ENCODE measurements at places on chromosomes 12 and 14.

- DNase-seq = no peak
Measured at GRCh38 chr12:80162177-80162576, 62.8 kb downstream of the OTOGL start.

GRCh38 chr12:29431513-29431912 is 50.5 kb upstream of the ERGIC2 start:
- no peak for DNase-seq

- peak; percentile 24 for DNase-seq
Measured at GRCh38 chr14:68669111-68669511, 123.8 kb downstream of the ZFP36L1 start.

GRCh38 chr14:103546652-103547454 is 15.6 kb downstream of the BAG5 start:
- peak; percentile 76 for DNase-seq

DNA sequence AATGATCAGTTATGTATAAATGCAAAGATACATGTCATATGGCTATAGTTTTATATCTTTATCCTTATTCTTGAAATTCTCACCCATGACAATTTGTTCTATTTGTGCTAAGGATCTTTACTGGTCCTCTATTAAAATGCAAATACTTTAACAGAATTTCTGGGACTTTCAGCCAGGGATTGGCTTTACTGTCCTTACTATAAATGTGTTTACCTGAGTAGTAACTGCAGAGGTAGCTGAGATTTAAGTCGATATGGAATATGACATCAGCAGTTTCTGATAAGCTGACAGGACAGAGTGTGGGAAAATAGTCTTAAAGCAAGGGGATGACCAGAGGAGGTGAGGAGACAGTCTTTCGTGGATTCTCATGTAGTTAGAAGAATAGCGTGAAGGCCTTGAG is 206.4 kb downstream of the DIO2 start:
- no peak for DNase-seq

DNA sequence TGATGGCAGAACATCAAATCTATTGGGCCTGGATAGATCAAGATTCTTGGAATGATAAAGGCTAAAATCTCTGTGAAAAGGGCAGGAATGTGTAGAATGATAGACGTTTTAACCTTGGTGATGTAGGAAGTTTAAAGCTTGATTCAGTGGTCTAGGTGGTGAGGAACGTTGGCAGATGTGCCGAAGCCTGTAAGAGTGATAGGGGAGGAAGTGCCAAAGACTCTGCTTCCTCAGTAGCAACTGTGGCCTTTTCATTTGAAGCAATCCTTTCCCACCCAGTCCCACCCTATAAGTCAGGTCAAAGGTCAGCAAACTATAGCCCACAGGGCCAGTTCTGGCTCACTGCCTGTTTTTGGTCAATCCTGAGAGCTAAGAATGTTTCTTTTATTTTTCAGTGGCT is 62.2 kb downstream of the MBIP start:
- no peak for DNase-seq

DNA sequence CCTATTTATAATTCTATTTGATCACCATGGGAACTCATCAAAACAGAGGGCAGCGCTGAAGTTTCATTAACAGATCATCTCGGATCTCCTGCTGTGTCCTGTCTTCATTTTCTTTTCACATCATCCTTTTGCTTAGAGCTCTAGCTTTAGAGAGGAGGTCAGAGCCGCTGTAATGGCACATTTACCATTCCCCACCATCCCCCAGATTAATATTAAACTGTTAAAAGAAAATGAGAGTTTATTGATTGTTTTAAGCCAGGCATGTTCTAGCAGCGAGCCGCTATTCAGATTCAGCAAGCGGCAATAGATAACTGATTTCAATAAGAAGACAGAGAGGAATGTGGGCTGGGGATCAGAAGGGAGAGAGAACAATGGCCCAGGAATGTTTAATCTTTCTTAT is 308.8 kb downstream of the EGLN3 start:
- no peak for DNase-seq

DNA sequence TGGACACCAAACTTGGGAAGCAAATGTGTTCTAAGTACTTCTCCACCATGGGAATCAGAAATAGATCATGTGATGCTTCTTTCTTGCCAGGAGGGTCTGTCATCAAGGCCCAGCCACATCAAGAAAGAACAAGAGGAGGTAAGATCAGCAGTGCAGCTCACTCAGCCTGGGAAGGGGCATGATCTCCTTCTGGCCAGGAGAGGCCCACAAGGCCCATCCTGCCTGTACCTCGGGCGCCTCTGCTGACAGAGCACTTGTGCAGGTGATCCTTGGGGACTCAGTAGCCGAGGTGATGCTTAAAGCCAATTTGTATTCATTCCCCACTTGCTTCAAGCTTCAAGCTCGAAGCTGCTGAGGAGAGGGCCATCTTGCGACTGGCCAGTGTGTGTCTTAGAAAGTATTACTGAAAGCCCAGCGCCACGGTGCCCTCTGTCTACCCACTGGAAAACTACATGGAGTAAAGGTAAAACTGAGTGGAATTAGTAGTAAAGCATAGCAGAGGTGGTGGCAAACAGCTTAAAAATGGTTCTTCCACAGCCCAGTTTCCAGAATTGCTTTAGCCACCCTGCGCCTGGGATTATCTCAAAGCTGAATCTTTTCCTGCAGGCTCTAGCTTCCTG is 26.2 kb downstream of the RTRAF start:
- no peak for DNase-seq

- DNase-seq = no peak
Measured at GRCh38 chr12:69497308-69498026, 27.3 kb downstream of the FRS2 start.

DNA sequence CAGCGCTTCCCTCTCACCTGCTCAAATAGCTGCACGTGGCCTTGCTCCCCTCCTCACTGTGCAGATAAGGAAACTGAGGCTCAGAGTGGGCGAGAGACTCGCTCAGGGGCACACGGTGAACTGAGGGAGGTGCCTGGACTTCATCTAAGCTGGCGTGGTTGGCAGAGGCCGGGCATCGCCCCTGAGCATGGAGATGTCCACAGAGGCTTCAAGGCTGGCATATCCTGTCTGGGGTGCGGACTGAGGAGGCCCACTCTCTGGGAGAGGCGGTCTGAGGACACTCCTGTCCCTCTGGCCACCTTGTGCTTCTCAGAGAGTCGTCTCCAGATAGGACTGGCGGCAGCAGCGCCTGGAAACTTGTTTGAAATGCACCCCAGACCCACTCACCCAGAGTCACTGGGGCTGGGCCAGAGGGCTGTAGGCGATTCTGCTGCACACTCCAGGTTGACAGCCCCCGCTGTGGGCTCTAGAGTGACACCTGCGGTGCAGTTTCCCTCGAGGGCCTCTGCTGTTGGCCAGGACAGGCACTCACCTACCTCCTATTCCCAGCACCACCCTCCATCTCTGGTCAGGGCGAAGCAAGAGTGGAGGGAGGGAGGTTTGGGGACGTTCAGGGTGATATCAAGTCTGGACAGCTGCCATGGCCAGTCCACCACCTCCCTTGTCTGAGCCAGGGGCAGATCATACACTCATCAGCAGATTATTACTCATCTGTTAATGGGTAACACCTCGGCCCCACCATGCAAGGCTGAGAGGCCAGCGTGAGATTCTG is 11.2 kb upstream of the LBHD2 start:
- DNase-seq = no peak

GRCh38 chr12:25102402-25102801 is 92.6 kb downstream of the DNAI7 start:
- no peak for DNase-seq

DNA sequence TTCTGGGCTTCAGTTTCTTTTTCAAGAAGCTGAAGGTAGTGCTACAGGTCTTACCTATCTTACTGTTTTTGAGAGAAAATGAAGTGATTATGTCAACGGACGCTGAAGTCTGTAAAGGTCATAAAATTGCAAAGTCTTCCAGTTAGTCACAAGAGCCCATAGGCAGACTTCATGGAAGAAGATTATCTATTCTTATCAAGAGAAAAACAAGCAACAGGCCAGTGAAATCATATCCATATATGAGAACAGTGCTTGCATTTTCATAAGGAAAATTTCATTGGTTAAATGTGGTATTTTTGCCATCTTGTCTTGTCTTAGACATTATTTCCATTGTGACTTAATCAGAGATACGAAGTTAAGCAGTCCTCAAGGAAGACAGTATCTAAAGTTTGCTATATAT is 412.7 kb upstream of the SEL1L start:
- DNase-seq = no peak

DNA sequence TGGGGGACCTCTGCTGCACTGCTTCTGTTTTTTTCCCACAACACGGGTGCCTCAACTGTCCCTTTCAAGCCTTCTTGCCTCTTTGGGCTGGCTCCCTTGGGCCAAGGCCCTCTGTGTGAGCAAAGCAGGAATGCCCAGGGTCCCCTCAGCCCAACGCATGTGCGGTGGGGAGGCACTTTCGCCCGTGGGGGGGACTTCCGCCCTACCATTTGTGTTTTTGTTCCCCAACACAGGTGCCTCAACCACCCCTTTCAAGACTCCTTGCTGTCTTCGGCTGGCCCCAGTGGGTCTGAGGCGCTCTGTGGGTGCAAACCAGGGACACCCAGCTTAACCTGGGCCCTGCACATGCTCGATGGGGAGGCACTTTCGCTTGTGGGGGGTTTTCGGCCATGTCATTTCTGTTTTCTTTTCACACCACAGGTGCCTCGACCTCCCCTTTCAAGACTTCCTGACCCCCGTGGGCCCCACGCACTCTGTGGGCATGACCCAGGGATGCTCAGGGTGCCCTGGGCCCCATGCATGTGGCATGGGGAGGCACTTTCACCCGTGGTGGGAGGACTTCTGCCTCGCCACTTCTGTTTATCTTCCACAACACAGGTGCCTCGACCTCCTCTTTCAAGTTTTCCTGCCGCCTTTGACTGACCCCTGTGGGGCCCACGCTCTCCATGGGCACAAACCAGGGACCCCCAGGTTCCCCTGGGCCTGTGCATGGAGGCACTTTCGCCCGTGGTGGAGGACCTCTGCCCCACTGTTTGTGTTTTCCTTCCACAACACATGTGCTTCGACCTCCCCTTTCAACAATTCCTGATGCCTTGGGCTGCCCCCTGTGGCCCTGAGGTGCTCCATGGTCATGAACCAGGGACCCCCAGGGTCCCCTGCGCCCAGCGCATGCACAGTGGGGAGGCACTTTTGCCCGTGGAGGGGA is 365.7 kb downstream of the ALG10 start:
- DNase-seq = no peak

GRCh38 chr14:65168840-65169239 is 66.5 kb upstream of the MAX start:
- DNase-seq = no peak

DNA sequence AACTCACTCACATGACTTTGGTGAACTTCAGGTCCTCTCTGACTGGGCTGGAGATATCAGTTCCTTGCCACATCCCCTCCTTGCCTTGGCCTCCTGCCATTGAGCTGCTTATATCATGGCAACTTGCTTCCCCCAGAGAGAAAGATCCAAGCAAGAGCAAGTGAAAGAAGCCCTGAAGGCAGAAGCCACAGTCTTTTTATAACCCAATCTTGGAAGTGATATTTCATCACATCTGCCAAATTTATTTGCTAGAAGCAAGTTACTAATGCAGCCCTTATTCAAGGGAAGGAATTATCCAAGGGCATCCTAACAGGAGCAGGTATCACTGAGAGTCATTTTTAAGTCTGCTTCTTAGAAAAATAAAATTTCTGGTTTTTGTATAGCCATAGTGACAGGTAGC is 127.8 kb downstream of the SLC38A4 start:
- DNase-seq = no peak

DNA sequence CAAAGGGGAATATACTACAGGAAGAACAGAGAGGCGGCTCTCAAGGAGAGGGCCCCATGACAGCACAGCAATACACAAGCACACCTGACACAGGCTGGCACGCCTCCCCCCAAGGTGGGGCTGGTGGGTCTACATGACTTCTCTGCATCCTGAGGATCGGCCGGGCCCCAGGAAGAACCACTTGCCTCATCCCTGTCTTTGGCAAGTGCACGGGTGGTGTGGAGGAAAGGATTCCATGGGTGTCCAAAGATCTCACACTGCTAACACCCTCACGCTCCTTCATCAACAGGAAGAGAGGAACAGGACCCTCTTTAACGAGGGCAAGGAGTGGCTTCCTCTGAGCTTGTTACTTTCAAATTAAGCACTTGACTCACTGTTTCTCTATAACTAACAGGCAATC is 7.3 kb downstream of the VAMP1 start:
- DNase-seq = no peak

DNA sequence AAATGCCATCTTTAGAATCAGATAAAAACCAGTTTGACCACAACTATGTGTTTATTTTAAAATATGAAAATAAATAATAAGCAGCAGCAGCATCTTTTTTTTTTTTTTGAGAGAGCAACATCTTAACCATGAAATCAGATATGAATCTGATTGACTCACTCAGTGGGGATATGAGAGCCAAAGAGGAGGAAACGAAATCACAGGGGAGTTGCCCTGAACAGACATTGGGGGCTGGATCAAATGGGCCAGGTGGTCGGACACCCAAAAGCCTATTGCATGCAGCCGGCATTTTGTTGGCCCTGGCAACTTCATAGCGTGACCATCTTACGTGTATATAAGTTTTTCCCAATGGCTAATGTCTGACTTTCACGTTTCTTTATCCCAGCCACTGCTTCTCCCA is 321.1 kb downstream of the NPAS3 start:
- DNase-seq = no peak

DNA sequence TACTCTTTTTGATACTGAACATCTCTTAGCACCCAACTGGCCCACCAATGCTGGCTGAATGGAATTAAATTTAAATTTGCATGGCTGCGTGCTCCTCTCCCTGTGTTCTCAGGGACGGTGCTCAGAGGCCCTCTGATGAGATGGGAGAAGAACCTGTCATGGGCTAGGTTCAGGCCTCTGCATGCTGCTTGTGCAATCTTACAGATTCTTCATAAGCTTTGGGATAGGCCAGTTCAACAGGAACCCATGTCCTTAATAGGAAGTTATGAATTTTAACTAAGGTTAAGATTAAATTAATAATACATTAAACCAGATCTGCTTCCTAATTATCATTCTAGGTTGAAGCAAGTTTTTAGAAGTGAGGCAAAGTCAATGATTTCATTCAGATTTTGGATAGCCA is 119.7 kb upstream of the LRIG3 start:
- no peak for DNase-seq

DNA sequence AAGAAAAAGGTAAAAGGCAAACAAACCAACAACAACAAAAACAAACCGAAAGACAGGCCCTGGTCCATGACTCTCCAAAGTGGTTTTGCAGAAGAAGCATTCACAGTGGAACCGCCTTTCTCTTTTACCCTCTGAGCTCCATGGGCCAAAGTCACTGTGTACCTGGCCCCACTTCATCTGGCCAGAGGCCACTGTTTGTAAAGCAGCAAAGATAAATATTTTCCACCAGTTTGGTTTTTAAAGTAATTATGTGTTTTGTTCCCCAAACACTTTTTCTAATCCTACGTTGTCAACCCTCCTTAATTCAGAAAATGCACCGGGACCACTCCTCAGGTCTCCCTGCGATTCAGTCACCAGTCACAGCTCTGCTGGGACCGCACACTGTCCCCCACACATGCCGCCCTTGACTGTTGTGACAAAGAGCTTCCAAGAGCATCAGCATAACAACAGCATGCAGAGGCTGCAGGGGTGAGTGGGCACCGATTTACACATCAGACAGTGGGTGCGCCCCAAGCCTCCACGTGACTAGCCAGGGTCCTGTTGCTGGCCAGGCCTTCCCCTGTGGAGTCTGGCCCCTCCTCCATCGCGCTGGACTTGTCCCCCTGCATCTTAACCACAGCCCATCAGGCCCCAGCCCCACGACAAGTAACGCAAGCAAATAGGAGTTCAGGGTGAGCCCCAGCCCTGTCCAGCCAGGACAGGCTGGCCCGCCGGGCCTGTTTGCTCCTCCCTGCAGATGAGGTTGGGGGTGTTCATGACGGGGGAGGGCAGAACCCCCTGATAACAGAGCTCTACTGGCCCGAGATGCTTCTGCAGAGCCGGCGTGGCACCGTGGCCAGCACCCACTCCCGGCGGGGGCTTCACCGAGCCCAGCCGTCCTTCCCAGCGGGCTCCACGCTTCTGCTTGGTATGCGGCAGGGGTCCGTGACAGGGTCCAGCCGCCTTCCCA is 65.2 kb upstream of the DIO3 start:
- no peak for DNase-seq

Data from left hindlimb (tissue), 1 donor.